ENCODE measurements at places on chromosomes 2 and 18.

DNA sequence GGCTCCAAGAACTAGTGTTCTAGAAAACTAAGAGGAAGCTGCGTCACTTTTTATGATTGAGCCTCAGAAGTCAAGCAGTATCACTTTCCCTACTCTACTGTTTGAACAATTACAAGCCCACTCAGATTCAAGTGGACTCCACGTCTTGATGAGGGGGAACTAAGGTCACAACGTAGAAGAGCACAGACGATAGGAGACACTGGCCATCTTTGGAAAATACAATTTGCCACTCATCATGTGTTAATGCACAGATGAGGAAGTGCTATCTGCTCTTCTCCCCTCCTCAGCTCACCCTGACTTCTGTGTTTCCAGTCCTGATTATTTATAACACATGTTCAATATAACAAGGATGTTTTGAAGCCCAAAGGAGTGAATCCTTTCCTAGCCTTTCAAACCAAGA, 76.1 kb upstream of the CYP1B1 start:
- DNase-seq: no peak

DNA sequence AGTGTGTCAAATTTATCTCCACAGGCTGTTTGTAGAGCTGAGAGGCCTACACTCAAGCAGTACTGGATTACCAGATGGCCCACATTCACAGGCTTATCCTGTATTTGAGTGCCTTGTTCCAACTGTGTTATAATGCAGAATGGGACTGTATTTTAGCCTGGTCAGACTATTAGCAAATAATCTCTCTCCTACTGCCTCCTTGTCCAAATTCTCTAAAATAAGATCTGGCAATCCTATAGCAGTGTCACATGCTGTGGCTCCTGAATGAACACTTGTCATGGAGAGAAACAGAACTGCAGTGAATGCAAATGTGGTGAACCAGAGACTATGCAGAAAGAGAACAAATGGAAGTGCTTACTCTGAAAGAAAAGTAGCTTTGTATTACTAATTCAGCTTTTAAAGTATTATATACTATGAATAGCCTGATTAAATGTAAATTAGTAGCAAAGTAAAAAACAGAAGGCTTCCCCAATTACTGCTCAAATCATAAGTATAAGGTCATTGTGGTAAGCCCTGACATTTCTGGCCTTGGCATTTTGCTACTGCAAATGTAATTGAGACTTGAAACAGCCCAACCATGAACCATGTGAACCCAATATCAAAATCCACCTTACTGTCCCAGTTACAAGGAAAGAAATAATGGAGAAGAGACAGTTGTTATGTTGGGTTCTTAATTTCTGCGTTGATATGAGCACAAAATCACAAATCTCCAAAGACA, 80.0 kb downstream of the MAP4K3 start:
- DNase-seq: no peak

DNA sequence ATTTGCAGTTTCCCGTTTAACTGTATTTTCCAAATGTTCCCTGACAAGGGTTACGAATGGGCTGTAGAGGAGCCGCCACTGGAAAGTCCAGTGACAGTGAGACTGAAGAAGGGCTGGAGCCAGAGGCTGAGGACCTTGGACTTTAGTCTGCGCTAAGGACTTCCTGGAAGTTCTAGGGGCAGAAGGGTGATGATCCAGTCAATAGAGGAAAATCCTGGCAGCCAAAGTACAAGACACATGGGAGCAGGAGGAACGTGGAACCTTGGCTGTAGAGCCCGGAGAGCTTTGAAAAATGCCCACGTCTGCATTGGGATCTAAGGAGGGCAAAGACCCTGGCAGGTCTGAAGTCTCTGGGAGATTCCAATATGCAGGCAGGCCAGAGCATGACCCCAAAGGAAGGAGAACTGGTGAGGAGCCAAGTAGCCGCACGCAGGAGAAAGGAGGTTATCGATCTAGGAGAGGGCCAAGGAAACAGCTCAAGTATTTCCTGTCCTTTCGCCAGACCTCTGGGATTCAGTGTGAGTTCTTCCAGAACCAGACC, 28.5 kb downstream of the MBP start:
- no peak for DNase-seq

GRCh38 chr2:215731108-215731658, 282.2 kb downstream of the MREG start:
- no peak for DNase-seq

DNA sequence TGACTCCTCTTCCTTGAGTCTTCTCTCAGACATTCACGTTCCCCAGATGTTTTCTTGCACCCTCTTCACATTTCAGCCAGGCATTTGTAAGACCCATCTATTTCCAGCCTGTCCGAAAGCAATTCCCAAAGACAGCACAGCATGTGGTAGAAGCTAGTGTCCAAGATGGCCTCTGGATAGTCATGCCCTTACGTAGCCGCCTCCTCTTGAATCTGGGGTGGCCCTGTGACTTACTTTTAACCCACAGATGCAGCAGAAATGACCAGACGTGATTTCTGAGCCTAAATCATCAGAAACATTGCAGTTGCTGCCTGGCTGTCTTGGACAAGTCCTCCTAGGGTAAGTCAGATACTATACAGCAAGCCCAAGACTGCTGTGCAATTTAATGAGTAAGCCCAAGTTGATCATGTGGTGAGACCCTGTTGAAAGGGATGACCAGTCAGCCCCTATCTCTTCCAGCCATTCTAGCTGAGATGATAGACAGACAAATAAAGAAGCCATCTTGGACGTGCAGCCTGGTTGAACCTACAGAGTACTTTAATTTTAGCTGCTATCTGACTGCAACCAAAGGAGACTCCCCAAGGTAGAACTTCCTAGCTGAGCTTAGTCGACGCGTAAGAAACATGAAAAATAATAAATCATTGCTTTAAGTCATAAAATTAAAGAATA, 12.3 kb downstream of the ARL5A start:
- DNase-seq: no peak

DNA sequence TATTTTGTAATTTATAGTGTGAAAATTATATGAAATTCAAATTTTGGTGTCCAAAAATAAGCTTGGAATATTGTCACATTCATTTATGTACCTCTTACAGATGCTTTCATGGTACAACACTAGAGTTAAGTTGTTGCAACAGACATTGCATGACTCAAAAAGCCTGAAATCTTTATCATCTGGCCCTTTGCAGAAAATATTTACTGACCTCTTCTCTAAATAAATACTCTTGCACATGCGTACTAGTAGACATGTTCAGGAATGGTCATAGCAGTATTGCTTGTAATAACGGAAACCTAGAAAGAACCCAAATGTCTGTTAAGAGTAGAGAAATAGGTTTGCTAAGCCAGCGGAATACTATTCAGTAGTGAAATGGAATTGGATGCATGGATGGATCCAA, 60.4 kb downstream of the GALNT1 start:
- no peak for DNase-seq

- no peak for DNase-seq
Measured at GRCh38 chr18:62521593-62521992, 1.2 kb upstream of the ZCCHC2 start.

GRCh38 chr2:101698844-101699754, 1.6 kb downstream of the MAP4K4 start:
- DNase-seq: no peak

- peak; percentile 70 for DNase-seq
Measured at GRCh38 chr2:128416109-128416785, 97.6 kb upstream of the HS6ST1 start.

DNA sequence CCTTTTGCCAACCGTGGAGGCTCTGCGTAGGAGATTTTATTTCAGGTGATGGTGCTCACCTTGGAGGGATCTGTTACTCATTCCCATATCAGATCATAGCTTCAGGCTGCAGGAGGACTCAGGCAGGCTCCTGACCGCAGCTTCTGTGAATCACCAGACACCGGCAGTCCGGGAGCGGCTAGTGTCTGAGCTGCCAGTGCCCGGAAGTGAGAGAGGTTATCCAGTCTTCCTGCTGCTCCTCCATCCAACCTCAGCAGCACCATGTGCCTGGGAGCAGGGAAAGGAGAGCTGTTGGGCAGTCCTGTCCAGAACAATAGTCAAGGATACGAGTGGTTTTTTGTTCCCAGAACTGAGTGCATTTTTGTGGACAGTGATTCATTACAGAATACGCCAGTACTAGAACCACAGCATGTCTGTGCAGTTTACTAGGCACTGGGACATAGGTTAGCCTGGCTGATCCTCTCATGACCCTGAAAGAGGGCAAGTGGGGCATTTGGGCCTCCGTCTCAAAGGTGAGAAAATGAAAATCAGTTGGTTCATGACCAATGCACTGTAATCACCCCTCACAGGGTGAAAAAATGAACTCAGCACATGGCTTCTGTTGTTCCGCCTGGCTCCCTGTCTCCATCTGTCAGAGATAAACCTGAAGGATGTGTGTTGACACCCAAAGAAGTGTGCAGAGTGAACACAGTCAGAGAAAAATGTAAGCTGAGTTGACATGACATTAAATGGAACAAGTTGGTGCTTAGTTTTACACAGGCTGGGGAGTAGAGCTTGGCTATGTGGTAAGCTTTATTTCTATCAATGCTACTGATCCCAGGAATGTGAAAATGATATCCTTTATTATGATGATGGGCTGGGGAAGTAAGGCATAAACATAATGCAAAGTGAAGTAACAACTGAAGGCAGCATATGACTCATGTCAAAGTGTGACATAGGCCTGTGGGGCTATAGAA, 12.2 kb downstream of the FHOD3 start:
- peak; percentile 33 for DNase-seq

- DNase-seq: peak; percentile 4
Measured at GRCh38 chr18:3481696-3482210, 31.8 kb downstream of the TGIF1 start.

- no peak for DNase-seq
Measured at GRCh38 chr2:185502351-185502750, 236.3 kb upstream of the FSIP2 start.

Data from BE2C (cell line).